Amniotic epithelial cell (primary cell): ENCODE measurements at places on chromosomes 4 and X.

DNA sequence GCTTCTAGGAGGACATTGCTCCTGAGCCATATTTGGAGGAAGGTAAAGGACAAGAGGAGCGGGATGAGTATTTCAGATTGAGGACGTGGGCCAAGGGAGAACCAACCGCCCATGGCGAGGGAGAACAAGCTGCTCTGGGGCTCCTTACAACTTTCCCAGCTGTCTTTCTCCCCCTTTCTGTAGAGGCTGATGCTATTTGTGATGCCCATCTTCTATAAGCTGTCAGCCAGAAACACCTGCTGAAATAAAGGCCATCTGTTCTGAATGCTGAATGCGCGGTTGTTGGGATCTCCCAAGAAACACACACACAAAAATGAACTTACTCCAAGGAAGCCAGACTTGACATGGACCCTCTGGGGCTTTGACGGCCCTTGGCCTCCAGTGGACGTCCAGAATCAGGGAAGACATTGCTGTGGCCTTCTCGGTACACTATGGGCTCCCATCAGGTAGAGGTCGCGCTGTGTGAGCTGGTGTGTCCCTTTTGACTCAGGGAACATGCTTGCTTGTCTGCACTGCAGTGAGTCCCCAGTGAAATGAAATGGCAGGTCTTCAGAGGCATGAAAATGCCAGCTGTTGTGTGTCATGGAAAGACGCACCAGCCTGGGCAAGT, 30.9 kb downstream of the RWDD4 start:
- DNase-seq = no peak

DNA sequence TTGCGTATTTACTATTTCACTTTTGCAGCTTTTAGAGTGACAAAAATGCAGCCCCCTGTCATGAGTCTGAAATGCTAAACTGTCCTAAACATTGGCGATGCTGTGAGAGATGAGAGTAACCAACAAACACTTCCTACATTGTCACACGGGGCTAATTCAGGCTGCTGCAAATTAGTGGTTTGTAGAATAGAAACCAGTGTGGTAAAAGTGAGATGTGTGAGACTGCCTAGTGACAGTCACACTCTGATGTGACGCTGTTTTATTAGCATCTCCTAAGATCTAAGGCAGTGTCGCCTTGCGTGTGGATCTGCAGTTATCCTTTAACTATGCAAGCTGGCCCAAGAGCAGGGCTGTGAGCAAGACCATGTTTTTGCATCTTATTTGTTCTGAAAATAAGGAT, 800.2 kb upstream of the TENM3 start:
- no peak for DNase-seq

- DNase-seq = peak; percentile 63
Observed at GRCh38 chr4:152807294-152807829, 27.6 kb downstream of the ARFIP1 start.

DNA sequence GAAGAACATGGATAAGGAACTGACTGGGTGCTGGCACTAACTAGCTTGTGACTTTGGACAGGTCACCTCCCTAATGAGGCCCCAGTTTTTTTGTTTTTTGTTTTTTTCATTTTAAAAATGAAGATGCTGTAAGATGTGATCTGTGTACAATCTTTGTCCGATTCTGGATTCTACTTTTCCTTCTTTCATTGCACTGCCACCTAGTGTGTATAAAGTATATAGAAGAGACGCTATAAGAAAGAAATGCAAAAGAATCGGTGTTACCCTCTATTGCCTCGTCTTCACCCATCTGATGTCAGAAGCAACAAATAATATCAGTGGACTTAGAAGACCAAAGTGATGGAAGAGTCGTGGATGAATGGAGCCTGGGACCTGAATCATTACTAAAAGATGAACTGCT, 58.6 kb upstream of the P2RY10 start:
- no peak for DNase-seq

DNA sequence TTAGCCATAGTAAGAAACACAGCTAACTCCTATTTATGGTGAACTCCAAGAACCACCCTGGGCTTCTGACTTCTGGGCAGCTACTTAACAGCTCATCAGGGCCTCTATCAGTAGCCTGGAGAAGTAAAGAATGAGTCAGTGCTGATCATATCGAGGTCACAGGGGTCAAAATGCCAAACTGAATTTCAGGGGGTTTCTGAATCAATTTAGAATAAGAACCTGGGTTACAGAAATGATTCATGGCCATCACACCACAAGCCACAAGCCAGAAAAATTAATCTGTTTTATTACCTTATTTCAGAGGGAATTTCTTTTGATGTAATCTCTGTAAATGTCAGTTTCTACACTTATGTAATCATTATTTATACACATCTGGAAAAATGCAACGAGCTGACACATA, 64.4 kb downstream of the CHST7 start:
- peak; percentile 40 for DNase-seq

GRCh38 chr4:177251237-177251636, 58.4 kb upstream of the NEIL3 start:
- no peak for DNase-seq

DNA sequence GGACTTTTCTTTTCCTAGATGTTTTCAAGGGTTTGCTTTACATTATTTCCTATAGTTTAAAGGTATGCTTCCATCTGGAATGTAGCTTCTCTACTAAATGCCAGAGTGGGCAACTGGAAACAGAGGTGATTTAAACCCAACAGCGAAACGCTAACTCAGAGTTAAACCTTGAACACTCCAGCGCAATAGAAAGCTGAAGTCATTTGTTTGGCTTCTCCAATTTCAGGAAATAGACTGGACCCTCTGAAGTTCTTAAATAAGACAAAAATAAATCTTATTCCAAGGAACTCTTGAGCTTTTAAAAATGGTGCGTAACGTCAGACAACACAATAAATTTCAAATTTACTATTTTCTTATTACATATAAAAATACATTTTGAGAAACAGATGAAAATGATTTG, 1560.0 kb upstream of the TENM3 start:
- no peak for DNase-seq

GRCh38 chrX:45011131-45011530, 138.1 kb downstream of the KDM6A start:
- peak; percentile 66 for DNase-seq
